ENCODE measurements at places on chromosomes 1 and 21. TPM values are rescaled to one million over a fixed set of nuclear protein-coding genes. Genes with fewer than 3 reads are reported as not detected.

GRCh38 chr1:177915641-177916040, 54.2 kb downstream of the SEC16B start:
- DNase-seq = peak; percentile 77

DNA sequence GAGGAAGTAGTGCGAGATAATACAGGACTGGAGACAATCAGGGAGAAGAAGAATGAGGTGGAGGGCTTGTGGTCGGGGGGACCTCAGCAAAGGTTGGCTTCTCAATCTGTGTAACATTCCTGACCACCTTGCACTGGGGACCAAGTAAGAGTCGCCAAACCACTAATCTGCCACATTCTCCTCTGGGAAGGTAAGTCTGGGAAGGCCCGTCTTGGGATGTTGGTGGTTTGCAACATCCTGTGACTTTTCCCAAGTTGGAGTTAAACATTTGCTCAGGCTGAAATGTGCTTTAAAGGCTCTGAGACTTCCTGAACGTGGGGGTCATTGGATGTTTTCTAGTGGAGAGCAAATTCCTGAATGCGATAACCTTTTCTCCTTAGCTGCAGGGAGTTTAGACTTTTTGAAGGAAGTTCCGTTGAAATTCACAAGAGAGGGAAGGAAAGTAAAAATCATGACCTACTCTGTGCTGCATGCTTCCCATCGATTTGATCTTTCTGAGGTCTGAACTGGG, 325.9 kb downstream of the RPS6KC1 start:
- DNase-seq = no peak

DNA sequence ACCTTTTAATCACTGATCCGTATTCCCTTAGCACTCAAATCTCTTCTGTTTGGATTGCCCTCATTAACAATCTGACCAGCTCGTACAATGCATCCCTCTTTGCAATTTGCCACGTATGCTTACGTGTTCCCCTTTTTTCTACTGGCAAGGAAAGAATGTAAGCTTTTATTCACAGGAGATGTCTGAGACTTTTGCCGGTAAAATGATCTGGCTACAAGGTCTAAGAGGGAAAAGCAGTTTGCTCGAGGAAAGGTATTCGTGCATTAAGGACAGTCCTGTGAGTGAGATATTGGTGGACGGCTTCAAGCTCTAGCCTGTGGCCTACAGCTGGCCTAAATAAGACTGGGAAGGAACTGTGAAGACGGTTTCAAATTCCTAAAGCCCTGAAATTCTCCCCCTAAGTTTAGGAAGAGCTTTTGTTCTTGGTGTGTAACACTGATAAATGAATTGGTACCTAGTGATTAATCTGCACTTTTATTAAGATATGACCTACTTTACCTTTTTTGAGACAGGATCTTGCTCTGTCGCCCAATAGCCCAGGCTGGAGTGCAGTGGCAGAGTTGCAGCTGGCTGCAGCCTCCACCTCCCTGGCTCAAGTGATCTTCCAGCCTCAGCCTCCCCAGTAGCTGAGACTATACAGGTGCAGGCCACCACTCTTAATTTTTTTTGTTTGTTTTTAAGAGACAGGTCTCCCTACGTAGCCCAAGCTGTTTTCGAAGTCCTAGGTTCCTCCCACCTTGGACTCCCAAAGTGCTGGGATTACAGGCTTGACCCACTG, 895 bp upstream of the UBR4 start:
- no peak for DNase-seq

- no peak for DNase-seq
Observed at GRCh38 chr1:65510961-65511360, 90.5 kb downstream of the LEPR start.

DNA sequence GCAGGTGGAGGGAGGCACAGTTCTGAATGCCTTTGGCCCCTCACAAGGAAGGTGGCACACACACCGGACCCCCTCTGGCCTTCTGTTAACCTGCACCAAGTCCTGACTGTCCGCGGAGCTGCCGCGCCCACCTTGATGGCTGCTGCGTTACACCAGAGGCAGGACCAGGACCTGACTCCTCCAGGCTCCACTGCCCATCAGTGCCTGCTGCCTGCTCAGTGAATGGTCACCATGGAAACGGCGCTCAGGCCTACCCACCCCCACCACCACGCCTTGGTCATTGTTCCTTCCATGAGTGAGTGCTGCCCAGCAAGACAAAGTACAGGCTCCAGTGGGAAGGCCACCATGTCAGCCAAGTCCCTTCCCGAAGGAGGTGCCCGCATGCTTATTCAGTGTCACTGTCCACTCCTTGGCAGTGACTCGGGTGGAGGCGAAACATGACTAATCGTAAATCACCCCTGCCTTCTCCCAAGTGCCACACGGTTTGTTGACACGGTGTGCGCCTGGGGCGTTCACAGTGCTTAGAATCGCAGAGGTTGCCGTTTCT, 57.3 kb downstream of the SLC37A1 start:
- DNase-seq = no peak

The FAM131C gene
- 0.20 TPM for total RNA-seq

The KRTAP7-1 gene
- total RNA-seq = not detected

- DNase-seq = no peak
Observed at GRCh38 chr1:111887385-111887784, 102.1 kb downstream of the KCND3 start.

GRCh38 chr1:109253803-109254620, 4.7 kb downstream of the CELSR2 start:
- no peak for DNase-seq

- no peak for DNase-seq
Observed at GRCh38 chr1:22855668-22856606, 116.7 kb downstream of the LACTBL1 start.

DNA sequence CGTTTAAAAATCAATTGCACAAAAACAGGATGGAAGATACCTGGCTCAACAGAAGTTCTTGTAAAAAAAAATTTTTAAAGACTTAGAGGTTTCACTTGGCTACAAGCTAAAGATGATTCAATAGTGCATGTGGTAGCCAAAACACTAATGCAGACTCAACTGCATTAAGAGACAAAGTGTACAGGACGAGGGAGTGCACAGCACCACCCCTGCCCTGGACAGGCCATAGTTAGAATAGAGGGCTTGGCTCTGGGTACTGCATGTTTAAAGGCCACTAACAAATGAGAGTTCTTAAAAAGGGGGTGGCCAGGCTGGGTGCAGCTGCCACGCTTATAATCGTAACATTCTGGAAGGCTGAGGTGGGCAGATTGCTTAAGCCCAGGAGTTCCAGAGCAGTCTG, 7.9 kb downstream of the ACKR1 start:
- peak; percentile 71 for DNase-seq

- DNase-seq = no peak
Observed at GRCh38 chr1:163863731-163864130, 542.0 kb downstream of the NUF2 start.

The SPRR1B gene
- 4.0 TPM for total RNA-seq

The UBASH3A gene
- total RNA-seq = not detected

DNA sequence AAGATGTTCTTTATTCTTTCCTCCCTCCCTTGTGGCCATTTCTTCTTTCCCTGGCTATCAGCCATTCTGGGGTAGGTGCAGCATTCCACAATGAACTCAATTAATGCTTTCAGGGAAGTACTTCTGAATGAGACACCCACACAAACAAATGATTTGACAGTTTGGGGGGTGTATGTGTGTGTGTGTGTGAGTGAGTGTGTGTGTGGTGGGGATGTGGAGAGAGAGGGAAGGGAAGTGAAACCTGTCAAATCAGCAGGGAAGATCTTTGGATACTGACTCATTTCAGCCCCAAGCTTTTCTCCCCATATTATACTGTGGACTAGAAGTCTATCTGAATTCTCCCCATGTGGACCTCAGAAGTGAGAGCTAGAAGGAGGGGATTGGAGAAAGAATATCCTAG, 154.9 kb upstream of the CD34 start:
- DNase-seq = no peak

GRCh38 chr1:17245816-17246325, 3.0 kb upstream of the PADI3 start:
- DNase-seq = no peak

The EPHA10 gene
- total RNA-seq = 0.74 TPM
